Activated CD8-positive, alpha-beta T cell treated with anti-CD3 and anti-CD28 coated beads, Interleukin-2, amount 10 ng/mL, durations not matched to agents 7 days and 5 days (primary cell): ENCODE measurements at places on chromosomes 16 and 17.

- DNase-seq, result no peak
These were observed 1.1 kb downstream of the ABCA10 start for GRCh38 chr17:69227541-69227940.

- DNase-seq, result no peak
These were observed 902 bp upstream of the SPATA32 start for GRCh38 chr17:45262516-45263476.

DNA sequence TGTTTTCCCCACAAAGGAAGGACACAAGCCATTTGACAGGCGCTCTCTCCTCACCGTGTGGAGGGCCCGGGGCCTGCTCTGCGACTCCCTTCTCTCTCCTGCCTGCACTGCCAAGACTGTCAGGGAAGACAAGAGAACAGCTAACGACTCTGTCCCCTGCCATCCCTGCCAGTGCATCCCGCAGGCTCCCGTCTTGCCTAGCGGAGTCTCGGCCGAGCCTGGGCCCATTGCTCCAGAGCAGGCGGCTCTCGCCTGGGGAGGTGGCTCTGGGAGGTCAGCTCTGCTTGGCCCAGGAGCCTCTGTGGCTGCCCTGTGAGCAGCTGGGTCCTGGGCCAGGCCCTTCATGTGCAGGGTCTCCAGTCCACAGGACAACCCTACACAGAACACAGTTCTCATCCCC lies 53.0 kb downstream of the WNT3 start:
- no peak for DNase-seq

DNA sequence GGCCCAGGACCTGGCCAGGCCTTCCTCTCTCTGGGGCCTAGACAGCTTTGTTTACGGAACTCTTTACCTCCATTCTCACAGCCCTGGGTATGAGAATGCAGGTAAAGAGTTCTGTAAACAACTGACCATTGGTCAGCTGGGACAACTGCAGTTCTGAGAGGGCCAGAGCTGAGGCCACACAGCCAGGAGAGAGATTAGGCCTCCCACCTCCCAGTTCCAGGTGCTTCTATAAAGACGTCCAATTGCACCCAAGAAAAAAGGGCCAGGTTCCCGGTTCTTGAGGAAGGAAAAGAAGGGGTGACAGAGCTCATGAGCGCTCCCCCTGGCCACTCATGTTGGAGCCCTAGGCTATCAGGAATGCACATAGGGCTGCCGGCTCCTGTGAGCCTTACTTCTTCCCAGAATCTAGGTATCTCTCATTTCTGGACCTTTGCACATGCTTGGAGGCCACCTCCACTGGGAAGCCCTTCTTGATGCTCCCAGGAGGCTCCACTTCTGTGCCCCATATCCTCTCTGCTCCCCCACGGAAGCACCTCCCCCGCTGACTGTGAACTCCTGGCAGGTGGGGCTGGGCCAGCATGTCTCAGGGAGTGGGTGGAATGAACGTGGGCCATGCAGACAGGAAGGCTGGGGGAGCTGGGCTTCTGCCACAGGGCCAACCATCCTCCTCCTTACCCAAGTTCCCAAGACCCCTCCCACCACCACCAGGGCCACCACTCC lies 13.1 kb downstream of the CNGB1 start:
- no peak for DNase-seq

DNA sequence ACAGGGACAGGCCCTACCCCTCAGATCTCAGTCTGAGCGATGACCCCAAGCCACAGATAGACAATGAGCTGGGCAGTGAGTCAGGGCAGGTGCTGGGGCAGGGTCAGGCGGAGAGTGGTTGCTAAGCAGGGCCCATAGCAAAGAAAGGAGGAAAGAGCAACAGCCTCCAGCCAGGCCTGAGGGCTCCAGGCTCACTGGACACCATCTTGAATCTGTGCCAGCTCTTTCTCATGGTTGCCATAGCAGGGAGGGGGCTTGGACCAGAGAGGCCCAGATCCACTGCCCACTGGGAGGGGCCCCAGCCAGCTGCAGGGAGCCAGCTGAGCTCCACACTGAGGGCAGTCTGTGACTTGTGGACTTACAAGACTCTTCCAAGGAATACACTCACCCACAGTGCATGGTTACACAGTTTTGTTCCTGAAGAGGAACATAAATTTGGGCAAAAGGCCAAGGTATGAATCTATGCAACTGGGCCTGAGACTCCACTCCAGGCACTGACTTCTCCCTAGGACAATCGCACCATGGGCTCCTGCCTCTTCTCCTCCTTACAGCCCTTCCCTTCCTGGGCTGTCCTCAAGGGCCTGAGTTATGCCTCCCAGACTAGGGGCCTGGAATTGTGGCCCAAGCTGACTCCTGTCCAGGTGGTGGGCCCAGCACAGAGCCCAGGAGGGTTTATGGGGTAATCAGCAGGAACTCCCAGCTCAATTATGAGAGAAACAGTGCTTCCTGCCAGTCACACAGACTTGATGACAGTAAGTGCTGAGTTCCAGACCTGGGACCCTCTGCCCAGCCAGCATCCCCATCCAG lies 59.9 kb downstream of the BEAN1 start:
- peak; percentile 21 for DNase-seq

DNA sequence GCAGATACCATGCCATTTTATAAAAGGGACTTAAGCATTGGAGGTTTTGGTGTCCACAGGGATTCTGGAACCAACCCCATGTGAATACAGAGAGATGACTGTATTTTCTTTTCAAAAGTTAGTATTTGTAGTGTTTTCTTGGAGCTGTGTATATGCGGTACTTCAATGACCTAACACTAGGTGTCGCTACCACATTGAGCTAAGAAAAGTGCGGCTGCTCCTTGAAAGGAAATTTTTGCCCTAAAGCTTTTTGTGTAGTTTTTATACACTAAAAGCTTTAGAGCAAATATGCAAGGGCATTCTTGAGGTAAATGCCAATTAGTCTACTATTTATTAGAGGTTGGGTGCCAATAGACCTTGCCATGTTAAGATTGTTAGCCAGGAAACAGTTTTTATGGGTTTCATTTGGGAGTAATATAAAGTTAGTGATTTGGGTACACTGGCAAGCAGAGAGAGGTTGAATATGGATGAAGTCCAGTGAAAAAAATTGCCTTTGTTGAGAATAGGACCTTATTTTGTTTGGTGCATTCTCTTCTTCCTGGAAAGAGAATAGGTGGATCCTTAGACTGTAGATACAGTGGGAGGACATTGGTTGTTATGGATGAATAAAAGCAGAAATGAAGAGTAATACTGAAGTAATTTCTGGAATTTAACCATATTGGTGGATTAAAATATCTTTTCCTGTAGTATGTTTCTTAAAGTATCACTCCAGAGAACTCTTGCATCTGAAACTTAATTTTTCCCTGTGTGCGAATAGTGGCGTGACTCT lies 43.3 kb downstream of the BCAS3 start:
- DNase-seq, result peak; percentile 60

- DNase-seq, result no peak
These were observed 848.6 kb upstream of the RBFOX1 start for GRCh38 chr16:6484081-6484480.

- no peak for DNase-seq
These were observed 26.3 kb upstream of the ARHGAP17 start for GRCh38 chr16:25041471-25041870.

DNA sequence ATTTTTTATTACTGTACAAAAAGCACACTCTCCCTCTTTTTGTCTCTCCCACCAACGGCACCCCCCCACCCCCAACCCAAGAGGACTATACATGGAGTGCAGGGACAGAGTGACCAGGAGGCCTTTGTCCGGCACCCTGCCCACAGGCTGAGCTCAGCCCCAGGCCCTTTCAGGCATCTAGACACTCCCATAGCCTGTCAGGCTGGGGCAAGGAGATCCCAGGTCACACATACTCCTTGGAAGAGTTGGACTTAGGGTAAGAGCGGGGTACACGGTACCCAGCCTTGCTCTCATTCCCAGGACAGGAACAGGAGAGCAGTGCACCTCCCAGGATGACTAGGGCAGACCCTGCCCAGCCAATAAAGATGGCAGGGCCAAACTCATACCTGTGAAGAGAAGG lies 2.1 kb downstream of the CLDN7 start:
- DNase-seq, result no peak

GRCh38 chr16:81711657-81712319 lies 67.3 kb upstream of the PLCG2 start:
- DNase-seq, result no peak

GRCh38 chr16:1119766-1120576 lies 23.9 kb upstream of the C1QTNF8 start:
- no peak for DNase-seq

DNA sequence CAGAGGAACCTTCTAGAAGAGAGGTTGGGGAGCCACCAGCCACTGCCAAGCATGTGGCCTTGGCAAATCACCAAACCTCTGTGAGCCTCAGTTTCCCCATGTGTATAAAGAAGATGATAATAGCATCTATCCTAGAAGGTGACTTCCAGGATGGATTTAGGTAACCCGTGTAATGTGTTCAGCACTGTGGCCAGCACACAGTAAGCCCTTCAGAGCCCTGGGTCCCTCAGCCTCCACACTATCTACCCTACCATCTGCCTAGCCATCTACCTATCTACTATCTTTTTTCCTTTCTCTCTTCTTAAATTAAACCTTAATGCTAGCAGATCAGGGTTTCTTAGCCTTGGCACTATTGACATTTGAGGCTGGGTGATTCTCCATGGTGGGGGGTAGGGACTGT lies 33.0 kb downstream of the TEKT5 start:
- DNase-seq, result no peak

GRCh38 chr16:1295465-1295864 lies 14.0 kb upstream of the UBE2I start:
- no peak for DNase-seq

- DNase-seq, result no peak
These were observed 59.1 kb upstream of the ELAC2 start for GRCh38 chr17:13076905-13077304.

GRCh38 chr17:57410169-57410568 lies 153.8 kb downstream of the MSI2 start:
- no peak for DNase-seq

GRCh38 chr16:84985079-84986065 lies 26.0 kb downstream of the ZDHHC7 start:
- no peak for DNase-seq

DNA sequence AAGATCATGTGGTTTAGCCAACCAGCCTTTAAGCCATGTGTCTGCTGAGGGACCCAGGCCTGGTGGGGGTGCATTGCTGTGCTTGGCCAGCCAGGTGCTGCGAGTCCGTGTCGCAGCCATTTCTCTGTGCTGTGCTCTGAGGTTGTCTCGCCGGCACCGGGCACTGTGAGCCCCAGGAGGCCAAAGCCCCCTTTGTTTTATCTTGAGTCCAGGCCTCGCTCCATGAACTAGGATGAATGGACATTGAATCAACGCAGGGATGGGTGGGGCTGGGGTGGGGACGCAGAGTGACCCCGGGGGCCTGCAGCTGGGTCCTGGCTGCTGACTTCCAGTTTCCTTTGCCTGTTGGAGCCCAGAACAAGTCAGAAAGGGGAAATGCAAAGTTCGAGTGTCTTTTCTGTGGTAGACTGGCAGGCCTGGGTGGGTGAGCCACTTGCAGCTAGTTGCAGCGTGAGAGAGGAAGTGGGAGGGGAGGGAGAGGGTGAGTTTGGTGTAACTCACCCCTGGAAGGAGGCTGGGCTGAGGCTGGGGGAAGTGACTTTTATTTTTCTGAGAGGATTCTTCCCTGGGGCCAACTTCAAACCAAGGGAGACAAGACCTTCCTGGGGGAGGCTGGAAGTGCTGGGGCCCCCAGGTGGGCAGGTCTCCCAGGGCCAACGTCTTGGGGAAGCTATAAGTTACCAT lies 324.7 kb downstream of the SEC14L1 start:
- DNase-seq, result peak; percentile 92

- no peak for DNase-seq
These were observed 7.9 kb downstream of the STAC2 start for GRCh38 chr17:39217734-39218369.

- peak; percentile 60 for DNase-seq
These were observed 660 bp downstream of the RBBP6 start for GRCh38 chr16:24539850-24540601.

- peak; percentile 45 for DNase-seq
These were observed 26.1 kb upstream of the MLKL start for GRCh38 chr16:74726716-74727115.
